ENCODE measurements at places on chromosomes 13 and 19.

DNA sequence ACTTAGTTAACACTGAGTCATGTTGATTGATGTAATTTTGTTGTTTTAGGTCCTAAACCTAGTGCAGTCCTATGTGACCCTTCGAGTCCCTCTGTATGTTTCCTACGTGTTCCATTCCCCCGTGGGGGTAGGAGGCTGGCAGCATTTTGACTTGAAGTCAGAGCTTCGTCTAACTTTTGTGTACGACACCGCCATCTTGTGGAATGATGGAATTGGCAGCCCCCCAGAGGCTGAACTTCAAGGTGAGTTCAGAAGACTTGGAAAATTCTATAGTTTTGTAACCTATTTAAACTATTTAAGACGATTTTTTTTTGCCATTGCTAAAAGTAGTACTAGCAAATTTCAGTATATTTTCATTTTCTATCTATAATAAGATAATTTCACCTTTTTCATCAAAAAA is 117.9 kb downstream of the STOML3 start:
- DNase-seq, result peak; percentile 2

- no peak for DNase-seq
Measured at GRCh38 chr13:109093998-109094397, 464.6 kb downstream of the MYO16 start.

GRCh38 chr13:39039041-39039440 is 785 bp downstream of the NHLRC3 start:
- no peak for DNase-seq

DNA sequence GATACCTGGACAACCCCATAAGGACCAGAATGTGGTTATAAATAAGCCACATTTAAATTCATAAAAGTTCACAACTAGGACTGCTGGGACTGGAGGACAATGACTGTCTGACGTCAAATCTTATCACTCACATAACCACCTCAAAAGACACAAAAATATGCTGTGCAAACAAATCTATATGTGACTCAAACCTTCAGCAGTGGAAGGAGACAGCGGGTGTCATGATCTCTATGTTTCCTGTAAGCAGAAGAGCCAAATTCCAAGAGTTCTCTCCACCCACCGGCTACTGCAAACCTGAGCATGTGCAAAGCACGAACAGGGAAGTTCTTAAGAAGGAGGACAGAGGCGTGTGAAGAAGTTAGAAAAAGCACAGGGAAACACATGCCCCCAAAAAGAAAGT is 113.2 kb downstream of the MYCBP2 start:
- no peak for DNase-seq

DNA sequence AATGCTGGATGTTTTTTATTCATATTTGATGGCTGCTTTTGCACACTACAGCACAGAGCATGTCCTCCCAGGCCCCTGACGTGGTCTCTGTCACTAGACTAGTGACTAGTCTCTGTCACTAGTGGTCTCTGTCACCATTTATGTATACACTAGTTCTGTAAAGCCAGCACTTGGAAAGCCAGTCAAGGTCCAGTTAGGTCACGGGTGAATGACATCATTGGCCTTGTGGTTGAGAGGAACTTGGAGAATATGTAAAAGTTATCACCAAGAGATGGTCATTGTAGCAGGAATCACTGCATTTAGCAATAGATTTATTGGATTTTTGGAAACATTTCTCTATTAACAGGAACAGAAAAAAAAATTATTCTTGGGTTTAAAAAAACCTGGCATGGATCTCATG is 72.9 kb downstream of the SHISA2 start:
- DNase-seq, result no peak

Data from stimulated activated CD8-positive, alpha-beta memory T cell treated with anti-CD3 and anti-CD28 coated beads, Interleukin-7, amount 100 ng/mL, for 1 hour (primary cell).